ENCODE measurements at places on chromosomes 6 and 20.

GRCh38 chr6:38480036-38480435 is 159.7 kb downstream of the BTBD9 start:
- DNase-seq: no peak

GRCh38 chr6:24658573-24659560 is 7.8 kb downstream of the TDP2 start:
- DNase-seq: no peak

GRCh38 chr6:139271056-139271455 is 20.7 kb downstream of the TXLNB start:
- DNase-seq: no peak

DNA sequence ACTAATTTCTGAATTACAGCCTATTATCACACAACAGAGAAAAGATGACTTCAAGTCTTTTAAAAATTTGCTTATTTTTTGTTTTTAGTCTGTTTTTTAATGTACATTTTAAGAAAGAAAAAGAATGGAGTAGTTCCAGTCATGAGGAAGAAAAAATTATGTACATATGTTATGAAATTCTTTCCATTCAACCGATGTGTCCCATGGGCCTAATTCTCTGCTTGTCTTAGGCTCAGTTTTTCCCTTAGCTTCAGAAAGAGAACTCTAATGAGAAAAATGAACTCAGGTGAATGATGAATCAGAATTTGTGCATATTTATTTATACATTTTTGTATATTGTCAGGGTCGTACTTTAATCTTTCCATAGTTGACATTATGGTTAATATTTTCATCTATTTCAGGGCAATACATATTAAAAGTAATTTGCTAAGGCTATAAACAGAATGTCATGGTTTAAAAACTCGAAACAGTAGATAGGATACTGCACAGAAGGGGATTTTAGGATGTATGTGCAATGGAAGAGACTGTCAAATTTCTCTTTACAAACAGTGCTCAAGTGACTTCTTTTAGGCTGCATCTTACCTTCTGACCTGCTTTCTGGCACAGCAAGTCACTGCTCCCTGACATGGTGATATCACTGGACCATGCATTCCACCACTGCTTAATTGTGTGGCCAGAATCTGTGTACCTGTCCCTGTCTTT is 153.1 kb downstream of the EPHA7 start:
- DNase-seq: no peak

DNA sequence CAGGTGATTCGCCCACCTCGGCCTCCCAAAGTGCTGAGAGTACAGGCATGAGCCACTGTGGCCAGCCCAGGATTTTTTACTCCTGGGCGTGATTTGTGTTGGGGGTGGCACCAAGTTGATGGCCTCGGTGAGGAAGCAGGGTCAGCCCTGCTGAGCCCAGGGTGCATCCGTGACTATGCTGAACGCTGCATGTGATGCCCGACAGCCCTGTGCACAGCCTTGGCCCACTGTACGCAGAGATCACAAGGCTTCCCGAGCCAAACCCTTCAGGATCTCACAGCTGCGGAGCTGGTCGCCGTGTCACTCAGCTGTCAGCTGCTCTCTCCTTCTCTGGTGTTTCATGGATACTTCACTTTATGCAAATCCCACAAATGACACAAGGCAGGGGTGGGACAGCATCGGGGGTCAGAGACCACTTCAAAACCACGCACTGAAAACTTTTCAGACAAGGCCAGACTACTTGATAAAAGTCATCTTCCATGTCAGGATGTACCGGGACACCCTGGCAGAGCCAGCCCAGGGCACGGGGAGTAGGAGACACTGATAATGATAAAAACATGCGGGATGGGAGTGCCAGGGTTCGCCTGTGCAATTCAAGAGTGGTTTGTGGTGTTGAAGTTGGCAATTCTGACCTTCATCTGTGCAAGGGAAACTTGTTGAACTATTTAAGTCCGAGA is 31.2 kb upstream of the RPS6KA2 start:
- no peak for DNase-seq

- no peak for DNase-seq
Measured at GRCh38 chr6:72286911-72287311, 335.0 kb upstream of the KCNQ5 start.

DNA sequence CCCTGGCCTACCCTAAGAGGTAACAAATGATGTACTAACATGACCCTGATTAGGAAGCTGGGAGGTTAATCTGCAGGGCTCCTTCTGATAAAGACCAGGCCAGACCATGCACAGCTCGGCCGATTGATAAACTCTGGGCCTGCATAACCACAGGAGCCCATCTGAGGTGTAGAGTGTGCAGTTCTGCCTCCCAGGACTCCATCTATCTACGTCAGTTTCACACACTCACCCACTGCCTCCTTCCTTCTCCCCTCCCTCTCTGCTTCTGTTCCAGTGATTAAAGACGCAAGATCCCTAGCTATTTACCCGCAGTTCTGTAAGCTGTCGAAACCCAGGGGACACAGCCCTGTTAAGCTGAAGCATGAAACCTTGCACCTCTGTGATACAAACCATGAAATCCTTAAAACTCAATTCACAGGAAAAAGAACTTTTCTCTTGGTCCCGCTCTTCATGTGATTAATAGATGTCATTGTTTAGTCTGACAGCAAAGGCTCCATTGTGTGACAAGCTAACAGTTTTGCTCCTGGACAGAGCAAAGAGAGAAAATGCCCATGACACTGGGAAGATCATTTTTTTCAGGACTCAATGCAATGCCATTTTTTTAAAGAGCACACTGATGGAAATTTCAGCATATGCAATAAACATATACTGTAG is 470.6 kb downstream of the MAFB start:
- no peak for DNase-seq

DNA sequence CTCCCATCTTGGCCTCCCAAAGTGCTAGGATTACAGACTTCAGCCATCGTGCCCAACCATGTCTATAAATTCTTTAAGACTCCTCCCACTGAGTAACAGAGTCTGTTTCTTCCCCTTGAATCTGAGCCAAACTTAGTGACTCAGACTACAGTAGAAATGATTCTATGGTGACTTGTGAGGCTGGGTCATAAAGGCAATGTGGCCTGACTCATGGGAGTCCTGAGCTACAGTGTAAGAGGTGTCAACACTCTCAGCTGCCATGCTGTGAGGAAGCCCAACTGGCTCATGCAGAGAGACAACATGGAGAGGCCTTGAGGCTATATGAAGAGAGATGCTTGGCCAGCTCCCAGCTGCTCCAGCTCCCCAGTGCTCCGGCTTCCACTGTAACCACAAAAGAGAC is 5.2 kb upstream of the NRSN2 start:
- DNase-seq: peak; percentile 81

DNA sequence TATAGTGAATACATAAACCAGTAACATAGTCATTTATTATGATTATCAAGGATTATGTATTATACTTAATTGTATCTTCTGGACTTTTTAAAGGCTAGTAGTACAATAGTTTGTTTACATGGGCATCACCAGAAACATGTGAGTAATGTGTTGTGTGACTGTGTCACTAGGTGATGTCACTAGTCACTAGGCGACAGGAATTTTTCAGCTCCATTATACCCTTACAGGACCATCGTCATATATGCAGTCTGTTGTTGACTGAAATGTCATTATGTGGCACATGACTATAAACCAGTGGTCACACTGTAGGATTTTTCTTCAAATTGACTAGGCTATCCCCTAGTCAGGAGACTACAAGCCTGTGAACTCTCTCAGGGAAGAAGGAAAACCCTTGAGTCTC is 86.5 kb upstream of the CENPW start:
- no peak for DNase-seq

- no peak for DNase-seq
Measured at GRCh38 chr20:38870733-38871559, 55.3 kb upstream of the FAM83D start.

- no peak for DNase-seq
Measured at GRCh38 chr6:131107151-131107550, 28.1 kb upstream of the AKAP7 start.

DNA sequence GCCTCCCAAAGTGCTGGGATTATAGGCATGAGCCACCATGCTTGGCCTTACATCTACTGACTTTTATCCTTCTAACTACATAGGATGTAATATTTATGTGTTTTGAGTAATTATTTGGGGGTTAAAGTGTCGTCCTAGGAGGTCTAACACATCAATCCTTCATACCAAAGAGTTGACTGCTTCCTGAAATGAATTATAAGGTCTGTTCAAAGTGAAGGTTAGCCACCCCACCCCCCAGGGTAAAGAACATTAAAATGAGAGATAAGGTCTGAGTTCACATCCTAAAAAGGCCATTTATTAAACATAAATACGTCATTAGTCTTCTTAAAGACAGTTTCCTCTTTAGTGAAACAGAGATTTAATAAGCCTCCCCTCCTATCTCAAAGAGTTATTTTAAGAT is 33.8 kb downstream of the TNFAIP3 start:
- DNase-seq: no peak

DNA sequence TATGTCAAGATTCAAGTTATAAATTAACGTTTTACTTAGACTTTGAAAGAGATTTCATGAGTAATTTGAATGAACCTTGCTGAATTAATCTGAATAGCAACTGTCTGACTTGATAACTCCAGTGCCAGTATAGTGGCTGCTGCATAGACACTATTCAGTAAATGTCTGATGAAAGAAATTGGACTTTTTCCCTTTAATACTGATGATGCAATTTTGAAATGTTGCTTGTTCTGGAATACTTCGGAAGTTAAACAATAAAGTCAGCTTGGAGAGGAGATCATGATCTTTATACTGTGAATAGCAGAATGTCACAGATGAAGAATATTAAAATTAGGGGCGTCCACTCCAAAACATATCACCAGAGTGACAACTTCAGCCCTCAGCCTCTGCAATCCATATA is 3.6 kb upstream of the PGBD1 start:
- no peak for DNase-seq

DNA sequence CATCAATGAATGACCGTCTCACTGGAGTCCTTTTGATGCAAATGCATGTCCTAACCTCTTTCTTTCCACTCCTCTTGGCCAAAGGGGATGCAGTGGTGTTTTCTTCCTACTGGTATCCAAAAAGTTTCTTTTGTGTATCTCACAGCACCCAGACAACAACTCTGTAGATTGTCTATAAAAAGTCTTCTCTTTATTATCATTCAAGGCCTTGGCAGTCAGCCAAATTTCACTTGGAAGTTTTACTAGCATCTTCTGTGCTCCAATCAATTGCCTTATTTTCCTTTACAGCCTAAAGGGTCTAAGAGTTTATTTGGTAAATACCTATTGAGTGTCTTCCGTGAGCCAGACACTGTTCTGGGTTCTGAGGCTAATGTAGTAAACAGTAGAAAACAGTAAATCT is 150.2 kb upstream of the RNF217 start:
- no peak for DNase-seq

DNA sequence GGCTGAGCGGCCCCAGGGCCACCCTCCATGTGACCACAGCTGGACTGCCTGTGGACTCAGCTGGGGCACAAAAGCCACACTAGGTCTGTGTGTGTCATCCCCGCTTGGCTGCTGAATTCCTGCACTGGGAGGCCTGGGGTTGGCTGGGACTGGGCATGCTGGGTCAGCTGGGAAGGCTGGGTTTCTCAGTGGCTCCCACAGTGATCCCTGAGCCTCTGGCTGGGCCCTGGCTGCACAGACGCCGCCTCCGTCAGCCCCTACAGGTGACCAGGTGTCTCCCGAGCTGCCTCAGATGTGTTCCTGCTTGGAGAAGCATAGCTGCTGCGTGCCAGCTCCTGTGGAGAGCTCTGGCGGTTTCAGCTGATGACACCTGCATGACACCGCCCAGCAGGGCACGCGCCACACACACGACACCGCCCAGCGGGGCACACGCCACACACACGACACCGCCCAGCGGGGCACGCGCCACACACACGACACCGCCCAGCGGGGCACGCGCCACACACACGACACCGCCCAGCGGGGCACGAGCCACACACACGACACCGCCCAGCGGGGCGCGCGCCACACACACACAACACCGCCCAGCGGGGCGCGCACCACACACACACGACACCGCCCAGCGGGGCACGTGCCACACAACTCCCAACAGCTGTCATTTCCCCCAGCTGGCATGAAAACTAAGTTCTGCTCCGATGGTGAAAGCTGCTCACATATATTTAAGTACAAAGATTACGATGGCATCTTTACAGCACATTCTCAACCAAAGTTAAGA is 88.8 kb downstream of the TAF4 start:
- DNase-seq: no peak

DNA sequence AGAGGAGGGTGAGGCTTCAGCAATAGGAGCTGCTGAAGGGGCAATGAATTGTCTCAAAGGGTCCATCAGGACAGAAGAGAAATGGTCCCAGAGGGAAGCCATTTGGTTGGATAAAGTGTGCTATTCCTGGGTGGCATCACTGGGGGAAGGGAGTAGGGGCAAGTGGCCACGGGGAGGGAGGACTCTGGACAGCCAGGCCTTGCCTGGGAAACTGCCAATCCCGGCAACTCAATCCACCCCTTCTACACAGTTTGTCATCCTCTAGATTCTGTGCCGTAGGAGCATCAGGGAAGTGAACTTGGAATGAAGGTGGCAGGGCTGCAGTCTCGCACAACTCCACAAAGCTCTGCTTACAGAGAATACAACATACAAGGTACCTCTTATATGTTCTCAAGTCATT is 59.5 kb upstream of the RIPOR2 start:
- DNase-seq: no peak

DNA sequence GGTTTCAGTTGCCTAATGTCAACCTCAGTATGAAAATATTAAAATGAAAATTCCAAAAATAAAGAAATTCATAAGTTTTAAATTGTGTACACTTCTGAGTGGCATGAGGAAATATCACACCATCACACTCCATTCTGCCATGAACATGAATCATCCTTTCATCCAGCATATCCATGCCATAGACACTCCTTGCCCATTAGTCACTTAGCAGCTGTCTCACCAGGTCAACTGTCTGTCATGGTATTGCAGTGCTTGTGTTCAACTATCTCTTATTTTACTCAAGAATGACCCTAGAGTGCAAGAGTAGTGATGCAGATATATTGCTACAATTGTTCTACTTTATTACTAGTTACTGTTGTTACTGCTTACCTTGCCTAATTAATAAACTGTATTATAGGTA is 712.4 kb downstream of the EPHA7 start:
- no peak for DNase-seq

DNA sequence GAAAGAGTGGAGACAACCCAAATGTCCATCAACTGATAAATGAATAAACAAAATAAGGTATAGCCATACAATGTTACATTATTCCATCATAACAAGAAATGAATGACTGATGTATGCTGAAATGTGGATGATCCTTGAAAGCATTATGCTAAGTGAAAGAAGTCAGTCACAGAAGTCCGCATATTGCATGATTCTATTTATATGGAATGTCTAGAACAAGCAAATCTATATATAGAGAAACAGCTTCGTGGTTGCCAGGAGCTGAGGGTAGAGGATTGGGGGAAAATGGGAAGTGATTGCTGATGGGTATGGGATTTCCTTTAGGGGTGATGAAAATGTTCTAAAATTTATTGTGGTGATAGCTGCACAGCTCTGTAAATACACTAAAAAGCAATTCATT is 196.8 kb downstream of the ATXN1 start:
- no peak for DNase-seq

Data from hematopoietic multipotent progenitor cell treated with erythropoietin and hydrocortisone succinate and interleukin-3 and kit ligand, for 8 days (in vitro differentiated cells).